ENCODE measurements at places on chromosomes 16 and 17. TPM values are rescaled to one million over a fixed set of nuclear protein-coding genes. Genes with fewer than 3 reads are reported as not detected.

Gene RFWD3
- total RNA-seq, result 19.1 TPM

DNA sequence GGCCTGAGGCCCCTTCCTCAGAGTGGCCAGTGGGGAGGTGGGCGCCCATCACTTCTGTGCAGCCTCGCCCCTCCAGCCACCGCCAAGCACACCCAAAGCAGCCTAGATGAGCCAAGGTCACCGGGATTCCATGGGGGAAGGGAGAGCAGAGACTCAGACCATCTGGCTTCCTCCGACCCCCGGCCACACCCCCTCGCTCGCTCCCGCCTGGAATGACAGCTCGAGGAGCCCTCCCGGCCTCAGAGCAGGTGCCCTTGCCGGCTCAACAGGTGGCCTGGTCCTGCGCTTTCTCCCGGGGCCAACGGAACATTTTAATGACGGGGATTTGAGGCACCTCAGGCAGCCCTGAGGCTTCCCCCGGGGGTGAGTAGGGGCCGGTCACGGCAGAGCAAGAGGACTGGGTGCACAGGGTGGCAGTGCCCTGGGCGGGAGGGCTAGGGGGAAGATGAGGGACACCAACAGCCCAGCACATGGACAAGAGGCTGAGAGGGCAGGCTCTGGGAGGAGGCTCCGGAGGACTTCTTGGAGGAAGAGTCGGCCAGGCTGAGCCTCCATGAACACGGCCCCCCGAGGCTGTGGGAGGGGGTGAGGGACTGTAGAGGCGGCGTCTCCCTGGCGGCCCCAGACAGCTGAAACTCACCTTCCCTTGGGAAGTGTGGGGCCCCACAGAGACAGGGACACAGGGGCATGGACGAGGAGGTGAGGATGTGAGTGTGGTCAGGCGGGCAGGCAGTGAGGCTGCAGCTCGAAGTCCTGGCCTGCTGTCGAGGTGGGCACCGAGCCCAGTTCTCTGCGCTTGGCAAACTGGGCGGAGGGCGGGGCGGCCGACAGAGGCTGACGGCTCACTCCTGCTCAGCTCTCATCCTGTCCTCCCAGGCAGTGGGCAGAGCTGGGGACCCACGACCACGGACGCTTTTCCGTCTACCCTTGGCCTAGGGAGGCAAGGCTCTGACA is 12.5 kb upstream of the C1QTNF8 start:
- no peak for DNase-seq
- peaks cover 17% of the 10 kb centered on the region for H3K4me1 ChIP-seq
- no peak overlapping the region for H3K4me3 ChIP-seq
- no peaks in the 10 kb centered on the region for H3K36me3 ChIP-seq
- no peak overlapping the region for H3K27ac ChIP-seq

- H3K4me1 ChIP-seq, result peaks cover 12% of the 10 kb centered on the region
- no peaks in the 10 kb centered on the region for H3K36me3 ChIP-seq
- H3K27me3 ChIP-seq, result no peaks in the 10 kb centered on the region
- H3K4me3 ChIP-seq, result no peak overlapping the region
- DNase-seq, result no peak
Observed at GRCh38 chr16:11640987-11641817, 27.1 kb upstream of the SNN start.

- no peak overlapping the region for H3K4me3 ChIP-seq
- peaks cover 100% of the 10 kb centered on the region for H3K27me3 ChIP-seq
- H3K4me1 ChIP-seq, result peaks cover 23% of the 10 kb centered on the region
- no peaks in the 10 kb centered on the region for H3K36me3 ChIP-seq
Observed at GRCh38 chr17:48629411-48629759, 3.2 kb upstream of the HOXB9 start.

DNA sequence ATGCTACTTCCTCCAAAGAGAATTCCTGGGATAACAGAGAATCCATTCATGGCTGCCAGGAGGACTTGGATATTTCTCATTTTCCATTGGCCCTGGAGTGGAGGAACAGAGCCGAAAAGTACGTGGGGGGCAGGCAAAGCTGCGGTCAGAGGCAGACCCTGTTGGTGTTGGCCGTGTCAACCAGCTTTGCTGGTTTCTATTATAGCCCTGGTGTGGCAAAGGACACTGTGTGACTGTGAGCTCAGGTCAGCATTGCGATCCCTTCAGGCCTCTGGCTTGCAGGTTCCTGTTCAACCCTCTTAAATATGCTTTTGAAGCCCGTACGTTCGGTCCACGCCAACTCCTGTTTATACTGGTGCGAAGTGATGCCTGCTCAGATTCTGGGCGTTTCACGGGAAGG is 596.2 kb downstream of the MAF start:
- H3K27ac ChIP-seq, result no peak overlapping the region
- no peak for DNase-seq
- H3K4me1 ChIP-seq, result no peaks in the 10 kb centered on the region

- no peaks in the 10 kb centered on the region for H3K36me3 ChIP-seq
- H3K27ac ChIP-seq, result no peak overlapping the region
- H3K4me1 ChIP-seq, result no peaks in the 10 kb centered on the region
- DNase-seq, result no peak
- H3K4me3 ChIP-seq, result no peak overlapping the region
Observed at GRCh38 chr16:60729051-60729450, 1307.2 kb downstream of the CDH8 start.

All from esophagus squamous epithelium (tissue), 5 donors.